D721Med (cell line): ENCODE measurements at places on chromosomes 7 and 10.

DNA sequence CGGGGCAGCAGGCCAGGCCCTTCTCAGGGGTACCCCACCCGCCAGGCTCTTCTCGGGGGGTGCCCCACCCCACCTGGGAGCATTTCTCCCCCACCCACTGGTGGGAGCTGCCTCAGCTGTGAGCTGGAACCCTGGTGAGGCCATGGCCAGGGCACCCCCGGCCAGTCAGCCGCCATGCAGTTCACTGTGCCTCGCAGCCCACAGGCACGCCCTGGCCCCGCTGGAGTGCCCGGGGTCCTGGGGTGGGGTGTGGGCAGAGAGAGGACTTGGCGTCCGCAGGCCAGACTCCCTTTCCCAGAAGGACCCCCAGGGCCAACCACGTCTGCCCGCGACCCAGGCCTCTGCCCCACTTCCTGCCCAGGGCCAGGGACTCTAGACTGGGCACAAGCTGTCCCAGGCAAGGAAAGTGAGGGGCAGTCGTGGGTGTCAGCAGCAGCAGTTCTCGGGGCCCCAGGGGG lies 13.1 kb downstream of the DPYSL4 start:
- no peak for DNase-seq

GRCh38 chr7:158494643-158495042 lies 93.0 kb downstream of the PTPRN2 start:
- DNase-seq = no peak

DNA sequence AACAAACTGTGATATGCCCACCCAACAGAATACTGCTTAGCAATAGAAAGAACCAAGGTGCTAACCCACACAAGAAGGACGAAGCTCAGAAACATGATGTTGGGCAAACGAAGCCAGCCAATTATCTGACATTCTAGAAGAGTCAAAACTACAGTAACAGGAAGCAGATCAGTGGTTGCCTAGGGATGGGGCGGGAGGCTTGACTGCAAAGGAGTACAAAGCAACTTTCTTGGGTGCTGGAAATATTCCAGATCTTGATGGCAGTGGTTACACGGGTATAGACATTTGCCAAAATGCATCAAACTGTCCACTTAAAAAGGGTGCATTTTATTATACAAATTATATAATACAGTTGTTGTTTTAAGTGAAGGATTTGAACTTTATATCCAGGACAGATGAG lies 41.1 kb upstream of the RET start:
- no peak for DNase-seq

DNA sequence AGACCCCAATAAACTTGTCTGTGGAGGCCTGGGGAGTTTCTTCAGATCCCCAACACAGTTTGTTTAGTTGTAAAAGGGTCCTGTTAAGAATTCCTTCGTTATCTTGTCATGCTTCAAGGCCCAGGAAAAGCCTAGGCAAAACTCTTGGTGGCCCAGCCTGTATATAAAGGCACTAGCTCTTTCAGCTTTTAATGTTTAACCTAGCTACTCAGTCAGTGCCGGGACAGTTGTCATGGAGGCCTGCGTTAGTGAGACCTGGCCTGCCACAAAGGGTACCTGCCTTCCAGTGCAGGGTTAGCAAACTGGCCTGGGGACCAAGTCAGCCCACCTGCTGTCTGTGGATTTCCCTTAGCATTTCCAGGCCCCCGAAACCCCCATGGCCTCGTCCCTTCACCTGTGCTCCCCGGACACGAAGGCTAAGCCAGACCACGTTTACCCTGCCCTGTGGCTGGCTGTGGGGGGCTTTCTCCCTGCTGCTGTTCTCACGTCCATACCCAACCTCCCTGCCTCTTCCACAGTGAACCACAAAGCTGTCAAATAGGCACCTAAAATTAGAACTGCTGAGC lies 96.9 kb upstream of the PPP2R2D start:
- no peak for DNase-seq

DNA sequence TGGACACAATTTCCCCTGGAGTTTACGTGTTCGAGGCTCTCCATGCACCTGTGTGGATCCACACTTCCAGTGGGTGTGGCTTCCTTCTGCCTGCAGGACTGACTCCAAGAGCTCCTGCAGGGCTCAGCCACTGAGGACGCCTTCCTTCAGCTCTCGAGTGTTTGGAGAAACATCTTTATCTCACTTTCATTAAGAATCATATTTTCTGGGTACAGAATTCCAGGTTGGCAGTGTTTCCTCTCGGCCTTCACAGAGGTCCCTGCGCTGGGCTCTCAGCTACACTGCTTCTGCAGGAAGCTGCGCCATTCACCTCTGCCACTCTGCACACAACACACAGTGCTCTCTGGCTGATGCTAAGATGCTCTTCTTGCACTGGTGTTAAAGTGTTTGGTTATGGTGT lies 69.9 kb upstream of the NKX6-2 start:
- DNase-seq = no peak

DNA sequence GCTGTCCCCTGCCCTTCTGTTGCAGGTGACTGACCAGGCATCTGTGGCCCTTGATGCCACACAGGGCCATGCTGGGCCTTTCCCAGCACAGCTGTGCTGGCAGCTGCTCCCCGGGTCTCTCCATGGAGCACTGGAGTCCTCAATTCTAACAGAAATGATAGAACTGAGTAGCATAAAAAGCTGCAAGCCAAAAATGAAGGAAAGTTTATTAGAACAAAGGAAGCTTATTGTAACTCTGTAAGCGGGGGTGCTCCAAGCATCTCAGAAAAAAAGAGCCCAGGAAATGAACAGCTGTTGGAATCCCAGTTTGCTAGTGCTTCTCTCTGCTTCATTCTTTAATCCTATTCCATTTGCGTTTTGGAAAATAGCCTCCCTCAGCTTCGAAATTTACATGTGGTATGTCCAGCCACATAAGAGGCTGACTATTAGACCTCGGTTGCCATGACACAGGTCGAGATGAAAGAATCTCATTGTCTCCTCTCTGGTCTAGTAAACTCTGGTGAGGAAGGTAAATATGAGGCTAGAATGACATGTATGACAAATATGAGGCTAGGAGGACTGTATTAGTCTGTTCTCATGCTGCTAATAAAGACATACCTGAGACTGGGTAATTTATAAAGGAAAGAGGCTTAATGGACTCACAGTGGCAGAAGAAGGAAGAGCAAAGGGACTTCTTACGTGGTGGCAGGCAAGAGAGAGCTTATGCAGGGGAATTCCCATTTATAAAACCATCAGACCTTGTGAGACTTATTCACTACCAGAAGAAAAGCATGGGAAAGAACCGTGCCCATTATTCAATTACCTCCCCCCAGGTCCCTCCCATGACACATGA lies 23.7 kb downstream of the EPDR1 start:
- no peak for DNase-seq

- DNase-seq = no peak
Observed at GRCh38 chr10:34667177-34667576, 147.9 kb downstream of the PARD3 start.
